ENCODE measurements at places on chromosomes 5 and 9.

DNA sequence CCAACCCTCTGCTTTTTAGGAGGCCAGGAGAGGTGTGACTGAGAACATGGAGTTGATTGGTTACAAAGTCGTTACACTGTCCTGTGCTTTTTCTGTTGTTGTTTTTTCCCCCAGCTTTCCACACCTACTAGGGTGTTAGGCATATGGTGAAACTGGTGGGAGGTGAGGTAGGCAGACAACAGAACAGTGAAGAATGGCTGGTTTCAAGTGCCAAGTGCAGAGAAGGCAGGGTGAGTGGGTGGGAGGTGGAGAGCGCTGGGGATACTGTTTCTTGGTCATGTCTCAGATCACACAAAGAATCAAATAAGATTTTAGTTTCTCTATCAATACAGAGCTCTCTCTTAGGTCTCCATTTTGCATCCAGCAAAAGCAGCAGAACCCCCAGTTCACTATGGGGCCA is 2.2 kb upstream of the SPTAN1 start:
- no peak for DNase-seq

GRCh38 chr5:144467792-144468191 is 297.1 kb downstream of the KCTD16 start:
- DNase-seq: peak; percentile 73

DNA sequence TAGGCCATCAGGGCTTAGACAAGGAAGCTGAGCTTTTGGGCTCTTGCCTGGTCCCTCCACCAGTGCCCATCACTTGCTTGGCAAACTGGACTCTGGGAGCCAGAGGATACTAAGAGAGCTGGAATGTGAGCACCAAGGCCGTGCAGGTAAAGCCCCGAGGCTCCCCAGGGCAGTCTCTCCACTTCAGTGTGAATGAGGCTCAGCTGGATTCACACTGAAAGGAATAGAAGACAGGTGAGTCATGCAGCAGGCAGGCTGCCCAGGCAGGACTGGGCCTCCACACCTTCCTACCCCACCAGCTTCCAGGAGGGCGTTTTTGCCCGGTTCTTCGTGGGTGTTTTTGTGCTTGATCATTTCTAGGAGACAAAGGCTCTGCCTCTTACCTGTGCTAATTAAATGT is 7.3 kb upstream of the CTSV start:
- peak; percentile 49 for DNase-seq

DNA sequence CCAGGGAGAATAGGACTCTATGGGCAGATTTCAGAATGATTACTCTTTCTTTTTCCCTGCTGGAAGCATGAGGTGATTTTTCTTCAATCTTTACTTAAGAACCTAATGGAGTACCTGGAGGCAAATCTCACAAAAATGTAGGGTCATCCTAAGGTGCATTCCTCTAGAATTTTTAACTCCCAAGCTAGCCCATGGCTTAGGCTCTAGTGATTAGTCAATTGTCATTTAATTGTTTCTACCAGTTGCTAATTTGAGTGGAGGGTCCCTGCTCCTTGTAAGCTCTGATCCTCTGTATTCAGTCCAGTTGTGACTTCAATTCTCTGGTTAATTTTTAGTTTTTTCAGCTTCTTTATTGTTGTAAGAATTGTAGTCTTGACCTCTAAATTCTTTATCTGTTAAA is 467.0 kb downstream of the HTR1A start:
- no peak for DNase-seq

DNA sequence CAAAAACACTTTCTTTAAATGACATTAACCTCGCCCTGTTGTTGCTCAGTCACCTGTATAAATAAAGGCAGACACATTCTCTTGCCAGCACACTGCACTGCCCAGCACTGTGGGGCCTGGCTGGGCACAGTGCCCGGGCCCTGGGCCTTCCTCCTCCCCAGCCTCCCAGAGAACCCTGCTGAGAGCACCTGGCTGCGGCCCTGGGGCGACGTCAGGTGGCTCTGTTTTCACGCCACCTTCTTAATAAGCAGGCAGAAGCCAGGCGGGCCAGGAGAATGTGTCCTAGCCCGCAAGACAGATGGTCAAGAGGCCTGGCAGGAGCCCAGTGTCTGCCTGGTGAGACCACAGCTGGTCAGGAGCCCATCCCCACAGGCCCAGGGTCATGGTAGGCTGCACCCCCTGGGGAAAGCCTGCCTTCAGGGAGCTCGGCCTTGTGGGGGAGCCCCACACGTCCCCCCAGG is 8.2 kb upstream of the AGPAT2 start:
- DNase-seq: no peak

GRCh38 chr5:96065685-96066385 is 104.2 kb upstream of the ELL2 start:
- peak; percentile 13 for DNase-seq

GRCh38 chr5:78983601-78984438 is 1.3 kb downstream of the ARSB start:
- peak; percentile 47 for DNase-seq

DNA sequence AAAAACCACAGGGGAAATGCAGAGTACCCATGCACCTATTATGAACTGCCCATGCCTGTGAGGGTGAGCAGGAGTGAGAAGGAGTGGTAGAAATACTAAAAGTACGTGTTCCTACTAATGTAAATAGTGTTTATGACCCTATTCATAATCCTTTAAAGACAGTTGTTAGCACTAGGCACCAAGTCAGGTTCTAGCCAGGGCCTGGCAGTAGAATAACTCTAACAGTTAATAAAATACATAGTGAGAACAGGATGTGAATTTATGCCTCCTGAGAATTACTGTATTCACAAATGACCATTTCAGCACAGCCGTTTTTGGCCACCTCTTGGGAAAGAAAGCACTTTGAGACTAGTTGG is 103.2 kb upstream of the TARS1 start:
- no peak for DNase-seq

GRCh38 chr9:21030389-21031035 is 928 bp downstream of the HACD4 start:
- peak; percentile 74 for DNase-seq

DNA sequence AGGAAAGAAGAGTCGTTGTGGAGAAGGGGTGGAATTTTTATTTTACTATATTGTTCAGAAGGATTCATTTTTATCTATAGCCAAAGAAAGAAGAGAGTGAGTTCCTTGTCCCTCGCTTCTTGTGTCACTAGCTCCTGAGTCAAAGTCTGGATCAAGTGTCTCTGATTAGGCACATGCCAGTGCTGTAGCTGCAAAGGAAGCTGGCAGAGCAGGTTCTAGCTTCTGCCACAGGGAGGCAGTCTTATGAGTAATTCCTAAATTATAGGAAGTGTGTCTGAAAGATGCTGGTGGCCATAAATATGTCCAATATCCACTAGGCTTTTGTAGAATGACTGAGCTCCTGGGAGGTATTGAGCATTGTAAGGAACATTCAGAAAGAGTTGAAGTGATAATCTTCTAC is 84.7 kb downstream of the DOCK2 start:
- DNase-seq: no peak

GRCh38 chr9:123358181-123358905 is 2.3 kb downstream of the CRB2 start:
- no peak for DNase-seq

GRCh38 chr5:25027061-25027460 is 382.3 kb upstream of the CDH10 start:
- DNase-seq: no peak

- no peak for DNase-seq
Observed at GRCh38 chr9:114465906-114466900, 39.1 kb downstream of the WHRN start.

GRCh38 chr5:38600329-38601045 is 44.0 kb upstream of the LIFR start:
- DNase-seq: no peak

GRCh38 chr5:148810823-148811222 is 15.6 kb upstream of the ADRB2 start:
- no peak for DNase-seq

DNA sequence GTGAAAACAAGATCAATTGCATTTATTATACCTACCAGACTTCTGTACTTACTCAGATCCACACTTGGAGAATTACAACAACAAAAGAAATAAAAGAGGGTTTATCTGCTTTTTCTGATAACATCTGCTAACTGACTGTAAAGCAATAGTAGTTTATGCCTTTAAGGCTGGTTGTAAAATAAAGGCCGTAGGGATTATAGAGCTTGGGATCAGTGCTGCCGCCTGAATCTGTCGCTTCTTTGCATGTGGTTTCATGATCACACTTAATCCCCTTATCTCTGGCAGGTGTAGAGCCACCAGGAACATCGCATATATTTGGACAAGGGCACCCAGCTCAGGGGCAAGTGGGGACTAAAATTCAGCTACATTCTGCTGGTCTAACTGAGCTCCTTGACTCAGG is 146.7 kb downstream of the CCDC192 start:
- DNase-seq: no peak

DNA sequence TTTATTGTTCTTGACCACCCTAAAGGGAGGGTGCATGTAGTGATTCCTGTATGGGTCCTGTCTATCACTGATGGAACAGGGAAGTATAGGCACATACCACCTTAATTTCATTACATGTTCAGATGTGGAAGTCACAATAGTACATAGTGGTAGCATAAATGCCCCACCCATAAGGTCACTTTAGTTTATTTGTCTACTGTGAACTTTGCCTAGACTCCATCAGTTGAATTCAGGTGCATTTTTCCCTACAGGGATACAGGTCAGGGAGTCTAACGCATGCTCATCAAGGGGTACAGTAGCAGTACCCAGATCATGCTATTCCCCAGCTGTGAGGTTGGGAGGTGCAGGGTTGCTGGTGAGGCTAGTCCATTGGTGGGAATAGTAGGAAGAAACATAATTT is 175.0 kb downstream of the MEF2C start:
- no peak for DNase-seq

GRCh38 chr9:105306351-105307140 is 62.1 kb downstream of the SLC44A1 start:
- DNase-seq: no peak

DNA sequence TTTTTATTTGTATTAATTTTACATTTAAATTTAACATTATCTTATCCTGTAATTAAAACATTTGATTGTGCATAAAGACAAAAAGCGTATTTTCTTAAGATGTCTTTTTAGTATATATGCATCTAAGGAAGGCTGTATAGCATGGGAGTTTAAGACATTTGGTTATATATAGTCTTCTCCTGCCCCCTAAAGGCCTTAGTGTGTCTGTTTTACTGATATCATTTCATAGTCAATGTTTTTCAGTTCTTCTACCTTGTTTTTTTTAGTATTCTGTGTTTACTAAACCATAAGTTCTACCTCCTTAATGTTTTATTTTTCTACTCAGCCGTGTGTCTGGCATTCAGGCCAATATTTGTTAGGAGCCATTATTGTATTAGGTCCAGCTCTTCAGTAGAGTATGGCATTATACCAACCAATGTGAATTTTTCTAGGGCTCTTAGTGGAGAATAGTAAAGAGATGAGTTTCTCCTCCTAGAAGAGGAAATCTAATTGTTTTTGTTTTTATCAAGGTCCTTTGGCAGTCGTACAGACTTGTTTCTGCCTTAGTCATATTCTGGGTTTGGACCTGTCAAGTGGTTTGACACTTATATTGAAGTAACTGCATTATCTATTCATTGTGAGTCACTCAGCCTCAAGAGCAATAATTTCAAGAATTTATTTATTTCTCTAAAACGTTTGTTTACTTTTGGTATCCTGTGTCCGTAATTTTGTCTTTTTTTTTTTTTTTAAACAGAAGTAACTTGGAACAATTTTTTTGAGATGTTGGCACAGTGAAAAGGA is 74.8 kb downstream of the SLF1 start:
- DNase-seq: peak; percentile 95

GRCh38 chr5:161333194-161333880 is 213.2 kb downstream of the GABRB2 start:
- DNase-seq: no peak

- no peak for DNase-seq
Observed at GRCh38 chr5:127950707-127951391, 132.7 kb upstream of the SLC12A2 start.

- DNase-seq: peak; percentile 74
Observed at GRCh38 chr5:18393565-18394442, 759.5 kb downstream of the TAF11L14 start.

DNA sequence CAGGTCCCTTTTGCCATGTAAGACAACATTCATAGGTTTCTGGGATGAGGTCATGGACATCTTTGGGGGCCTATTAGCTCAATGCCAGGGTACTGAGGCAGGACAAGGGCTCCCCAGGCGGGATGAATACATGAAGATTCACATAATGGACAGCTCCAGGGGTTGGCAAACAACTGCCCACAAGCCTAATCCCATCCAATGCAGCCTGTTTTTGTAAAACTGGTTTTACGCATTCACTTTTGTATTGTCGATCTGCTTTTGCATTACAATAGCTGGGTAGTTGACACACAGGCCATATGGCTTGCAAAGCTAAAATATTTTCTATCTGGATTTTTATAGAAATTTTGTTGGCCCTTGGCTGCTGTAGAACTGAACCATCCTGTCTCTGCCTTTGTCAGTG is 248.5 kb upstream of the PANK3 start:
- DNase-seq: no peak

DNA sequence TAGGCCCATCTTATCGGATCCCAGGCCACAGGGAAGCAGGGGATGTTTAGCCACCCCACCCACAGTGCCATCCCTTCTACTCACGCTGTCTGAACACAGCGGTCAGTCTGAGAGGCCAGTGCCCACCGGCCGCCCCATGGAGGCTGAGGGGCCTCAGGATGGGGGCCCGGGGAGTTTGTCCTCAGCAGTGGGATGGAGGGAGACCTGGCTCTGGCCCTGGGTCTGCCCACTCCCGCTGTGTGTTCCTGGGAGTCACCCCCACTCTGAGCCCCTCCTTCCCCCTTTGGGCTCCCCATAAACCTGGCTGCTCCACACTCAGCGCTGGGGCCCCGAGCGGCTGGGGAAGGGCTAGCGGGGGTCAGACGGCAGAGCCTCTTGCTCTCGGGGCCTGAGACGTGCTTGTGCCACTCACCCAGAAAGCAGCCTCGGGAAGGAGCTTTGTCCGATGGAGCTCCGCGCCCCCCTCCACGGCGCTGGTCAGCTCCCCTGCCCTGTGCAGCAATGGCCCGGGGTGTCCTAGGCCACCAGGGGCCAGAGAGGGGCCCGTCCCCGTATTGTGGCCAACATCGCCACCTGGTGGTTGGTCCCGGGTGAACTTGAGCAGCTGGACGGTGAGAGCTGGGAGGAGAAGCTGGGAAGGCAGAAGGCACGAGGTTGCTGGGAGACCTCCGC is 10.9 kb upstream of the LAMC3 start:
- peak; percentile 83 for DNase-seq

DNA sequence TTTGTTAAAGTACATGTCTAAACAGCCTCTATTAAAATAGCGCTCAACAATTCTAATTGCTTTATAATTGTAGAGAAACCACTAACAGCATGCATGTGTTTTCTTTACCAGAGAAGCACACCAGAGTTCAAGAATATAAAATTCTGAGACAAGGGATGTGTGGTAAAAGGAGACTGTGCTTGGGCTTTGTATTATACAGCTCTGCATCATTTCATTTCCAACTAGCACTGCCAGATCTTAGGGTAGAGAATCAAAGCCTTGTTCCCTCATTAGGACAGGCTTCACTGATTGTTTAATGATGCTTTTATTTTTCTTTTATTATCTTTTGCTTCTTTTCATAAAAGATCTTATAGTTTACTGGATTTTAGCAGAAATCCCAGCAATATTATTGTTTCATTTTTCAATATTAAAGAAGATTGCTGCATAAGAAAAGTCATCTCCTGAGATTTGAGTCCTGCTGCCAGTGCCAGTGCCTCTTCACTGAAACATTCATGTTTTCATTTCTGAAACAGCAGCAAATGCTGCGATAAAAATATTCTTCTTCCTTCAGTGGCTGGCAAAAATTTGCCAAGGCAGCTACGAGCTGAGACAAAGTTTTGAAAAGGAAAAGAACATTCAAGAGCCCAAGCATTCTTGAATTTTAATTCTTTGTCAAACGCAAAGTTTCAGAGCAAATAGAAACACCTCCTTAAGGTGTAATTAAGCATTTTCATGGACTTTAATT is 491.0 kb upstream of the PIK3R1 start:
- no peak for DNase-seq

GRCh38 chr5:60852940-60853339 is 8.9 kb upstream of the ELOVL7 start:
- no peak for DNase-seq

Measured in ELR (cell line).